ENCODE measurements at places on chromosomes 6 and 20.

DNA sequence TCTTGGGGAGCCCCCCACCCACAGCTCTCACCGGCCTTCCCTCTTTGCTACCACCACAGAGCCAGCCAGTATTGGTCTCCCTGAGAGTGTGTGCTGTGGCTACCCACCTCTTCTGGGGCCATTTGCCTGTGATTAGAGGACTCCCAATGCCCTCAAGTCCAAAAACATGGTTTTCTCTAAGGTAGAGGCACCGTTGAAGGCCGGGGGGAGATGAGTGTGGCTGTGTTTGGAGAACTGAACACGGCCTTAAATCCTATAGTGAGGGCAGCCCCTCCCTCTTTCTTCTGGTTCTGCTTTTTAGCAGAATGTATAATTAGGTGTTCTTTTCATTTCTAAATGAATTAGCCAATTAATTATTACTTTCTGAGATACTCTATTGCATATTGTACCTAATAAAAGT, 2.5 kb downstream of the CCR6 start:
- no peak overlapping the region for H3K27ac ChIP-seq
- DNase-seq = no peak
- H3K4me1 ChIP-seq = no peaks in the 10 kb centered on the region

DNA sequence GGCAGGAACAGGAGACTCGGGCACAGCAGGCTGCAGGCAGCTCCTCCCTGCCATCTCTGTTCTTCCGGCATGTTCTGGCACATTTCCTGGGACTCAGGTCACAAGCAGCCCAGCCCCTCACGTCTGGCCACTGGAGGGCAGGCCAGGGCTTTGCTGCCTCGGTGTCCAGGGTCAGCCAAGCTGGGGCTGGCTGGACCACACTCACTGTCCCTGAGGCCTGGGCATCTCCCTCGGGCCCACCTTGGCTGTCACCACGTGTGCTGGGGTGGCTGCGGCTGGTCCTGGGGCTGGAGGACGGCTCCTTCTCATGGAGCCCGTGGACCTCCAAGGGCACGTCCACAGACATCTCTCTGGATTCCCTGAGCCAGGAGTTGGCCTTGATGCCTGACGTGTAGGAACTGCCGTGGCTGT, 18.5 kb downstream of the FRMD1 start:
- H3K36me3 ChIP-seq = no peaks in the 10 kb centered on the region
- H3K4me3 ChIP-seq = no peak overlapping the region
- H3K27me3 ChIP-seq = peaks cover 18% of the 10 kb centered on the region
- peak; percentile 71 for DNase-seq
- H3K4me1 ChIP-seq = no peaks in the 10 kb centered on the region

DNA sequence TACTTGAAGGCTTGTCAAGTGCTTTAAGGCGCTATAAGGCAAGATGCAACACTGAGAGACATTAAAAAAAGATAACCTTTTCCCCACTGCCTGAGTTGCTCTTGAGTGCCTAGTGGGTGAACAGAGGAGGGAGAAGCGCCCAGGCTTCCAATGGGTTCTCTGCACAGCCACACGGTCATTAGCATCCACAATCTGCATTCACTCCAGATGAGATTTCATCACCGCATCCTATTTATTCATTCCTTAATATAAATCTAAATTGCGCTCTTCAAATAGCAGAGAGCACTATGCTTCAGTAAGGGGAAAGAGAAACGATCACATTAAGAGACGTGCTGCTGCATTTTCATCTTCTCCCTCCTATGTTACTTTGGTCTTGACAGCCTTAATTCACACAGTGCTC, 219.2 kb downstream of the ATXN1 start:
- H3K4me3 ChIP-seq = no peak overlapping the region
- H3K36me3 ChIP-seq = no peaks in the 10 kb centered on the region
- H3K27me3 ChIP-seq = peaks cover 37% of the 10 kb centered on the region
- no peak for DNase-seq

DNA sequence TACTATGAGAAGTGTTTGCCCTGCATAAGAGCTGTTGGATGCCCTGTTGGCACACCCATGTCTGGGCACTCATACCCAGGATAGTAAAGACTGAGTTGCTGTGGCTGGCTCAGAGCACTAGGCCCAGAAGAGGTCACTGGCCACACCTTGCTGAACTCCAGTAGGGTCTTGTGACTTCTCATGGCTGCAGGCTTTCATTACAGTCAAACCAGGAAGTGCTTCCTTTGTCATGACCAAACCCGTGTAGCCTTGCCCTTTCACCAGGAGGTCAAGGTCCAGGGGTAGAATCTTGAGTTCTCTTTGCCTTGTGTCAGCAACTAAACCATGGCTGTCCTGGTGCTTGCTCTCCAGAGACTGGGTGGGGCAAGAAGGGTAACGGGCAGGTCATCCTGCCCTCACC, 49.5 kb downstream of the CD164 start:
- no peaks in the 10 kb centered on the region for H3K27me3 ChIP-seq
- no peaks in the 10 kb centered on the region for H3K4me1 ChIP-seq
- H3K27ac ChIP-seq = no peak overlapping the region
- no peaks in the 10 kb centered on the region for H3K36me3 ChIP-seq
- H3K4me3 ChIP-seq = no peak overlapping the region
